ENCODE measurements at places on chromosomes 2 and 18. TPM values are rescaled to one million over a fixed set of nuclear protein-coding genes. Genes with fewer than 3 reads are reported as not detected.

The ALK gene
- total RNA-seq: not detected

The LAMA1 gene
- total RNA-seq: not detected

The RAB12 gene
- total RNA-seq: 19.2 TPM

The GPATCH11 gene
- 16.6 TPM for total RNA-seq

The LDAH gene
- total RNA-seq: 34.7 TPM

The SSB gene
- 101 TPM for total RNA-seq

The UGT1A9 gene
- not detected for total RNA-seq

The TCF4 gene
- 1.8 TPM for total RNA-seq

The BMP10 gene
- not detected for total RNA-seq

The G6PC2 gene
- total RNA-seq: not detected

The RNPEPL1 gene
- total RNA-seq: 61.8 TPM

The GBX2 gene
- total RNA-seq: not detected

DNA sequence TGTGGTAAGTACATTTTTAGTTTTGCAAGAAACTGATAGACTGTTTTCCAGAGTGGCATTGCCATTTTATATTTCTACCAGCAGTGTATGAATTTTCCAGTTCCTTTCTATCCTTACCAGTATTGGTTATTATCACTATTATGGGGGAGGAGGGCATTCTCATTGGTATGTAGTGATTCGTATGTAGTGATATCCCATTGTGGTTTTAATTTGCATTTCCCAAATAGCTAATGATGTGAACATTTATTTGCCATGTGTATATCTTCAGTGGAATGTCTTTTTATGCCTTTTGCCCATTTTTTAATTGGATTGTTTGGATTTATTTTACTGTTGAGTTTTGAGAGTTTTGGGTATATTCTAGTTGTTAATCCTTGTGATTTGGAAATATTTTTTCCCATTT lies 16.9 kb downstream of the EIF5B start:
- H3K36me3 ChIP-seq: peaks cover 5% of the 10 kb centered on the region
- H3K4me3 ChIP-seq: no peak overlapping the region
- no peak for DNase-seq
- H3K27me3 ChIP-seq: no peaks in the 10 kb centered on the region
- no peak overlapping the region for H3K27ac ChIP-seq

DNA sequence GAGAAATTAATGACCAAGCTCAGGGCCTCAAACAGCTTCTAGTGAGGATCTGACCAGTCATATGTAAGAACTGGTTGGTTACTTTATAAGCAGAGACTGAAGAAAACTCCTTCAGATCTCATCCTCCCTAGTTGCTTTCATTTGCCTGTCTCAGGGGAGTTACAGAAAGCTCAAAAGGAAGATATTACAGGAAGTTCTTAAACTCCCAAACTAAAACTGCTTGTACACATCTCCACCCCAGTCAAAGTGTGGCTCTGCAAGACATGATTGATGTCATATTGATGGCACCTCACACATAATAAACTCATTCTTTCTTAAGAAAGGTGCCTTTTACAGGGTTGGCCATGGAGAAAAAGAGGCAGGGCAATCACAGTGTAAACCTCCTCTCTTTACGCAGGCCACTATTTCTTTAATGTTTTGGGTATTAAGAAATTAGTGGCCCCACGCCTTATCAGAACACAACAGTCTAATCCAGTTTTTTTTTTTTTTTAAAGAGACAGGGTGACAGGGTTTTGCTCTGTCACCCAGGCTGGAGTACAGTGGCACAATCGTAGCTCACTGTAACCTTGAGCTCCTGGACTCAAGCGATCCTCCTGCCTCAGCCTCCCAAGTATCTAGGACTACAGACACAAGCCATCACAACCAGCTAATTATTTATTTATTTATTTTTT lies 62.6 kb upstream of the STK17B start:
- H3K4me1 ChIP-seq: peaks cover 93% of the 10 kb centered on the region
- peak overlapping the region; percentile 35 for H3K4me3 ChIP-seq
- DNase-seq: no peak
- H3K27ac ChIP-seq: peak overlapping the region; percentile 83

DNA sequence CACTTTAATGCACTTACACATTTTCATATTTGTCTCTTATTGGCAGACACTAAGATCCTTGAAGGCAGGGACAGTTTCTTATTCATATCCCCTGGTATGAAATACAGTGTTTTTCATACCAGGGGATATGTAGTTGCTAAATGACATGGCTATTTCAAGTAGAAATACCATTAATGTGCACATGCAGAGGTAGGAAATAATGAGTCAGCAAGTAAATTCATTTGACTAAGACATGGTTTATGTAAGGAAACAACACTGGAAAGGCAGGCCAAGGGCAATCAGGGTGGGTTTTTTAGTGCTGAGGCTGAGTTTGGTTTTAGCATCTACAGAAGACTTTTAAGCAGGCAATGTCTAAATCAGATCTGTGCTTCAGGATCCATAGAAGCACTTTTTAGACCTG lies 155.9 kb downstream of the WDPCP start:
- no peak overlapping the region for H3K27ac ChIP-seq
- H3K4me1 ChIP-seq: no peaks in the 10 kb centered on the region
- no peak overlapping the region for H3K4me3 ChIP-seq
- H3K36me3 ChIP-seq: no peaks in the 10 kb centered on the region
- H3K27me3 ChIP-seq: no peaks in the 10 kb centered on the region

DNA sequence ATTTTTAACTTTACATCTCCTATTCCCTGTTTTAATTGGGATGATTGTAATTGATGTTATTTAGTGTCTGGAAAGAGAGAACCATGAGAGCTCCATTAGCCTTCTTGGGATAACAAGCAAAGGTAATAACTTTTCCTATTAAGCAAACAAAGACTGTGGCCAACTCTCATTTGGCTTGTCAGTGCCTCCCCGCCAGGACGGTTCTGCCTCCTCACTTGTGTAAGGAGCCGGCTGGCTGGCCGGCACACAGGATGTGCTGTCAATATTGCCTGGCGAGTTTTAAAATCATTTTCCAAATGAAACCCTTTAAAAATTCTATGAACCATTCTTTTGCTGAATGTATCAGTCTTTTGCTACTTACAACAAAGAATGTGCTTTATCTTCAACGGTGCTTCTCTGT lies 898.3 kb downstream of the CPS1 start:
- H3K27ac ChIP-seq: no peak overlapping the region
- no peak overlapping the region for H3K4me3 ChIP-seq
- H3K4me1 ChIP-seq: no peaks in the 10 kb centered on the region
- DNase-seq: no peak
- H3K36me3 ChIP-seq: no peaks in the 10 kb centered on the region

DNA sequence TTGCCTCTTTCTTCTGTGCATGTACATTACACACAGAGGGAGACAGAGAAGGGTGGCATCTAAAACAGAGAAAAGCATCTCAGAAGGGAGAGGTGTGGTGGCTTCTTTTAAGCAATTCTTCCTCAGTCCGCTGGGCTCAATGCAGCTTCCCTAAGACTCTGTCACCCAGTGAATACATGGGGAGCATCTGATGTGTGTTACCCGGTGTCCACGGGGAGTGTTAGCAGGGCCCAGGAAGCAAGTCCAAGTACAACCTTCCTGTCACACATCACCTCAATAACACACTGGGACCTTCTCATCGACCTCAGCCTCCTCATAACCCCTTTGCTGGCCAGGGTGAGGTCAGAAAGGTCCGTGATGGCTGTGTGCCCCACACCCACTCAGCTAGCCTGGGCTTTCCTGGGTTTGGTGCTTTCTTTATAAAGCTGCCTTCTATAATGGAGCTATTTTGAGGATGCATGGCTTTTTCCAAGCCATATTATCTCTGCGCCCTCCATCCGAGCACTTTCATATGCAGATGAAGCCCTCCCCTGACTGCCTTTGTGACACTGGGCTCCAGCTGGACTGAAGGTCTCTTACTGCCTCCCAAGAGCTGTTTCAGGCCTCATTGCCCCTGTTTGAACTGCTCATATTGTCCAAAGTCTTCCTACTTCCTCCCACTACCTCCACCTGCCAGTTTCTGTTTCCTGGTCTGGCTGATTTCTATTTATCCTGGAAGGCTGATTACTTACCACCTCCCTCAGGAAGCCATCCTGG lies 21.4 kb downstream of the TNFRSF11A start:
- DNase-seq: no peak
- peaks cover 13% of the 10 kb centered on the region for H3K36me3 ChIP-seq
- peaks cover 2% of the 10 kb centered on the region for H3K27me3 ChIP-seq

DNA sequence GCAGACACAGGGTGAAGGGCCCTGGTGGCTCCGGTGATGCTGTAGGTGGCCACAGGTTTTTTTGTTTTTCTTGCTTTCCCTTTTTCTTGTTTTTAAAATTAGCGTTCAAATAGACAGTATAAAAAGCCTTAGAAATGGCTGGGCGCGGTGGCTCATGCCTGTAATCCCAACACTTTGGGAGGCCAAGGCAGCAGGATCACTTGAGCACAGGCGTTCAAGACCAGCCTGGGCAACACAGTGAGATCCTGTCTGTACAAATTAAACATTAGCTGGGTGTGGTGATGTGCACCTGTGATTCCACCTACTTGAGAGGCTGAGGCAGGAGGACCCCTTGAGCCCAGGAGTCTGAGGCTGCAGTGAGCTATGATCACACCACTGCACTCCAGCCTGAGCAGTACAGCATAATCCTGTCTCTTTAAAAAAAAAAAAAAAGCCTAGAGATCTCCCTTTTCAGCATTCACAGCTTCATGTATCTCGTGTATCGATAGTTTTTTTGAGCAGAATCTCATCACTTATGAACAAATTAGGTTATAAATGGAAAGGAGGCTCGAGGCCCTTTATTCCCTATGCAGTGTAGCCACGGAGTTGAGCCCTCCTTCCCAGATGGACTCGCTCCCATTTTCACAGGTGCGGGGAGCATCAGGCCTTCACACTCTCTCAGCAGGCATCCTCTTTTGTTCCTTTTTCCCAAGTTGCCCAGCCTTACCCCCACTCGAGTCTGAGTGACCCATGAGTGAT lies 50.8 kb downstream of the EMILIN2 start:
- no peak overlapping the region for H3K27ac ChIP-seq
- peaks cover 10% of the 10 kb centered on the region for H3K36me3 ChIP-seq
- no peak overlapping the region for H3K4me3 ChIP-seq
- H3K27me3 ChIP-seq: no peaks in the 10 kb centered on the region

- no peak overlapping the region for H3K27ac ChIP-seq
- no peaks in the 10 kb centered on the region for H3K36me3 ChIP-seq
These were observed 445.6 kb upstream of the SPRED2 start for GRCh38 chr2:65878011-65878340.

GRCh38 chr2:23622966-23623675 lies 238.1 kb downstream of the KLHL29 start:
- H3K4me3 ChIP-seq: no peak overlapping the region
- no peaks in the 10 kb centered on the region for H3K4me1 ChIP-seq
- no peak for DNase-seq
- no peaks in the 10 kb centered on the region for H3K27me3 ChIP-seq
- H3K36me3 ChIP-seq: no peaks in the 10 kb centered on the region
- no peak overlapping the region for H3K27ac ChIP-seq

DNA sequence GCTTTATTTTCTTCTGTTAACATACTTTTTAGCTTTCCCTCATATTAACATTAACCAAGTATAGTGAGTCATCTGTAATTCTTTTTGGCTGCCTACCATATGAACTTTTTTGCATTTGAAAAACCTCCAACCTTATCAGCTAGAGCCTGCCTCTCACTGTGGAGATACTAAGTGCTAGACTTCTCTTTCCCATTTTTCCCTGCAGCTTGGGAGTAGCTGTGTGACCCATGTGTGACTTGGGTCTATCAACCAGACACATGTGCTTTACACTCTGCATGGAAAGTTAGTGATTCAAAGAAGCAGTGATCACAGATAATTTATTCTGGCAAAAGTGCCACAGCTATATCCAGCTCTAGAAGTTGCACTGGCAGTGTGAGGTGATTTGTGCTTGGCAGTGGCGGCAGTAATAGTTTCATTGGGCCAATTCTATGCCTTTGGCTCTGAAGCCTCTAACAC lies 36.3 kb downstream of the PREPL start:
- H3K4me3 ChIP-seq: no peak overlapping the region
- no peaks in the 10 kb centered on the region for H3K4me1 ChIP-seq
- H3K27ac ChIP-seq: no peak overlapping the region
- peaks cover 35% of the 10 kb centered on the region for H3K36me3 ChIP-seq

- no peak overlapping the region for H3K4me3 ChIP-seq
- H3K27me3 ChIP-seq: peaks cover 5% of the 10 kb centered on the region
- H3K36me3 ChIP-seq: no peaks in the 10 kb centered on the region
- H3K27ac ChIP-seq: no peak overlapping the region
These were observed 85.7 kb downstream of the SLC4A3 start for GRCh38 chr2:219713110-219713509.

GRCh38 chr18:10526561-10526949 lies 728 bp downstream of the NAPG start:
- peaks cover 68% of the 10 kb centered on the region for H3K4me1 ChIP-seq
- no peak for DNase-seq
- peaks cover 7% of the 10 kb centered on the region for H3K27me3 ChIP-seq
- peak overlapping the region; percentile 93 for H3K4me3 ChIP-seq
- H3K27ac ChIP-seq: peak overlapping the region; percentile 89
- H3K36me3 ChIP-seq: peaks cover 13% of the 10 kb centered on the region

GRCh38 chr2:95268211-95269035 lies 5.8 kb upstream of the PROM2 start:
- no peak overlapping the region for H3K27ac ChIP-seq
- no peak overlapping the region for H3K4me3 ChIP-seq
- DNase-seq: no peak
- H3K36me3 ChIP-seq: no peaks in the 10 kb centered on the region
- no peaks in the 10 kb centered on the region for H3K27me3 ChIP-seq

DNA sequence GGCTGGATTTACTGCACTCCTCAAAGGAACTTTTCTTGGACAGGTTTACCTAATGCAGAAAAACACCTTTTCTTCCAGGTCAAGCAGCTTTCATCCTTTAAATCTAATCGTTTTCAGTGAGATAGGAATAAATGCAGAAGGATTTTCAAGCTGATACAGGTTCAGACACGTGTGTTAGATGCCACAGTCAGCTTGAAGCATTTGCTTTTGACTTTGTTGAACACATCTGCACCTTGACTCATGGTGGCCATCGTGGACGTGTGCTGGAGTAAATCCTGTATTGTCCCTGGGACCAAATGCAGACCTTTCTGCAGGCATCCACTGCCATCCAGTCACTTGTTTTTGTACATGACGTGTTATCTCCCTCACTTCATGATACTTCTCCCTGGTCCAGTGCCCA lies 61.9 kb downstream of the KLHL29 start:
- no peak overlapping the region for H3K4me3 ChIP-seq
- no peak for DNase-seq
- H3K27ac ChIP-seq: no peak overlapping the region
- no peaks in the 10 kb centered on the region for H3K36me3 ChIP-seq

GRCh38 chr18:48557640-48558174 lies 18.9 kb downstream of the CTIF start:
- H3K27ac ChIP-seq: no peak overlapping the region
- H3K36me3 ChIP-seq: no peaks in the 10 kb centered on the region
- peaks cover 19% of the 10 kb centered on the region for H3K27me3 ChIP-seq
- H3K4me3 ChIP-seq: no peak overlapping the region
- no peaks in the 10 kb centered on the region for H3K4me1 ChIP-seq

DNA sequence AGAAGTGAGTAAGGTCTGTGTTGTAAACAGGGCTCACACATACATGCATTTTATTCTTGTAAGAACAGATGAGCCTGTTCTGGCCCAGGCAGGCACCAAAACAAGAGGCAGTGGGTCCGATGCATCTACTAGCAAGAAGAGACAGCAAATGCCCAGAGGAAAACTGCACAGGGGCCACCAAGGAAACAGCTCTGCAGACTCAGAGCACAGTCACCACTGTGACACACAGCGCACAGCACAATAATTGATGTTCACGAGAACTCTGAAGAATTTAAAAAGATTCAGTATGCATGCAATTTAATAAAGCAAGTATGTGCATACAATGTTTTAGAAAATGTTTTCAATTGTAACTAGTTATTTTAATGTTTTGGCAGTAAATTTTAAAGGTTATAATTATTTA lies 24.8 kb downstream of the LONRF2 start:
- no peak overlapping the region for H3K27ac ChIP-seq
- no peak overlapping the region for H3K4me3 ChIP-seq
- no peak for DNase-seq
- no peaks in the 10 kb centered on the region for H3K4me1 ChIP-seq
- H3K36me3 ChIP-seq: no peaks in the 10 kb centered on the region
- peaks cover 18% of the 10 kb centered on the region for H3K27me3 ChIP-seq

Data from activated T-helper 1 cell treated with anti-CD3 and anti-CD28 coated beads, Interleukin-12 subunit alpha, Interleukin-12 subunit beta, Interleukin-2, Interleukin-4 antibody, amounts not matched to agents 30 ng/mL and 10 ng/mL and 1 ng/mL, durations not matched to agents 14 hours and 24 hours and 36 hours (primary cell).